ENCODE measurements at places on chromosomes 4 and X. TPM values are rescaled to one million over a fixed set of nuclear protein-coding genes. Genes with fewer than 3 reads are reported as not detected.

DNA sequence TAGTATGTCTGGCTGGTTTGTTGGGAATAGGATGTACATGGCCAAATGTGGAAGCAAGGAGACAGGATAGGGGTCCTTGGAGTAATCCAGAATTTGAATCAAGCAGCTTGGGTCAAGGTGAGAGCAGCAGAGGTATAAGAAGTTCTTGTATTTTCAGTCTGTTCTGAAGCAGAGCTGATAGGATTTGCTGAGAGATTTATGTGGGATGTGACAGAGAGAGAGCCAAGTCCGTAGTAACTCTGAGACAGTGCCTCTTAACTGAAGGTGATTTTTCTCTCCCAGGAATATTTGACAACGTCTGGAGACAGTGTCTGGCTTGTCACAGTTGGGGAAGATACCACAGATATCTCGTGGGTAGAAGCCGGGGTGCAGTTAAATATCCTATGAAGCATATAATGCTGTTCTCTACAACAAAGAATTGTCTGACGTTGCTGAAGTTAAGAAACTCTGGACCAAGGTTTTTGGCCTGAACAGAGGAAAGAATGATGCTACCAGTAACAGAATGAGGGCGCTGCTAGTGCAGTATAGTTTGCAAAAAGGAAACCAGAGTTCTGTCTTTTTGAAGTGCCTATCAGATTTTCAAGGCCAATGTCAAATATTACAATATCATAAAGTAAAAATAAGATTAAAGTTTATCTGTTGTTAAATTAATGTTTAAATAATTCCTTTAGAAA is 184.0 kb downstream of the ARHGAP24 start:
- DNase-seq, result no peak

GRCh38 chr4:76526585-76526990 is 91.6 kb downstream of the SHROOM3 start:
- DNase-seq, result no peak

DNA sequence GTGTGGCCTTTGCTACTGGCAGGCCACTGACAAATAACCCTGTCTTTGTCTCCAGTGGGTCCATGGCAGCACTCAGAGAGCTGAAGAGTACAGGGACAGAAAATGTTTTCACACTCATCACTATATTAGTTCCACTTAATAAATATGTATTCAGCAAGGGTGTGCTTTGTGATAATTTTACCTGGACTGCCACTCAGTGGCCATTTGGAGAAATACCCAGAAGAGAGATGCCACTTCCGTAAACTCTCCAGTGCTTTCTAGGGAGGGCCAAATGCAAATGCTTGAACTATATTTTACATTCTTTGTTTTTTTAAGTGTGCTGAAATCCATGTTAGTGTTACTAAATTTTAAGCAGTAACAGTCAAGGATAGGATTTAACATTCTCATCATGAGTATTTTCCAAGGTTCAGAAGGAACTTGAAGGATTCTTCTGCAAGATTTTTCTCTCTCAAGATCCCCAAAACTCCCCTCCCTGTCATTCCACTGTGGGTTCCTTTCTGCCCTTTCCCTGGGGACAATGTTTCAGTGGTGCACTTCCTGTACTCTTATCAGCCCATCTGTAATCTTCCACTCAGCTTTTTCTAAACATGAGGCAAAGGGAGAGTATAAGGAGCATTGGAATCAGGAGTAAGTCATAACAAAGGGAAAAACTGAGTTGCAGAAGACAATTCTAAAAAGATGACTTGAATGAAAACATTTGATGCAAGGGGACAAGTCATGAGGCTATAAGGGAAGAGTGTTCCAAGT is 46.0 kb downstream of the TFDP3 start:
- no peak for DNase-seq

GRCh38 chr4:97073194-97073593 is 1070.1 kb downstream of the STPG2 start:
- DNase-seq, result no peak

DNA sequence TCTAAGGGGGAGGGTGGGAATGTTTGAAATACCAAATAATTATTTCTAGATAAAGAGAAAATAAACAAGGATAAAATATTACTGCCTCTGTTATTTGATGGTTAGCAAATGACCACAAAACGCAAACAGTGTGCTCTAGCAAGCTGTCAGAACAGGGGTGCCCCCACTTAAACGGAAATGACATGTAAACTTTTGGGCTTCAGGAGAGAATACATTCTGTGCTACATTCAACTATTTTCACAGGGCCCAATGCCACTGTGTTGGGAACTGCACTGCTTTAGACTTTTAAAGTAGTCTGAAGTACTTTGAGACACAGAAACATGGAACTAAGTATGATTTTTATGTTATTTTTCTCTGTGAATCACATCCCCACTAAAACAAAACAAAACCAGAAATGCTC is 14.1 kb downstream of the CD40LG start:
- DNase-seq, result no peak

DNA sequence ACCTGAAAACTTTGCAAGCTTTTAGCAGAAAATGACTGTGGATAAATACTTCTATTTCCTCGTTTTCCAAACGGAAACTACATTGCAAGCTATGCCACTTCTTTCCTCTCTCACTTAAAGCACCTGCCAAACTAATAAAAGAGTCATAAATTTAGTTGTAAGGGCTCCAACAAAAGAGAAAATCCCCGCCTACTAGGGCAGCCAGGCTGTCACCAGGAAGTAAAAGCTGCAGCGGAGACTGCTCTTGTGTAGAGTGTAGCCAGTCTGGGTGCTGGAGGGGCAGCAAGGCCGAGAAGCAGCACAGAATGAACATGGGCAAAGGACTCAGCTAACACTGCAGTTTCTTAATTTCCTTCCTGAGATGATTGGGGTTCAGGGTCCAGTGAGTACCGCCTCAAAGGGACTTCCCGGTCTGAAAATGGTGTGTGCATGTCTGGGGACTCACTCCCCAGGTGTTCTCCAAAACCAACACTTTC is 89.3 kb upstream of the MAML3 start:
- no peak for DNase-seq

- no peak for DNase-seq
These were observed 23.5 kb upstream of the CXCL13 start for GRCh38 chr4:77582156-77582555.

DNA sequence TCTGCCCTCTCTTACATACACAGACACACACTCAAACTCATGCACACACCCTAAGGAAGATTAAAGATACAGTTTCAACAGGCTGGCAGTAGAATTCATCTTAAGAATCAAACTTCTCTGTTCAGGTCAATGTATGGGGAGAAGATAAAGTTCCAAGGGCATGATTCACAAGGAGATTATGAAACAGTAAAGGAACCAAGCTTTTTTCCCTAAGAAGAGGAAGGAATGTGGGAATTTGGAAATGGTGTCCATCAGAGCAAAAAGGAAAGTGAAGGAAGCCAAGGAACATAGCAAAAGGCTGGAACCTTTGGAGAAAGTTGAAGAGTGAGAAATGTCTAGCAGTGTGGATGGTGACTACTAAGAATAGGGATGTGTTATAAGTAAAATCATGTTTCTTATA is 191.0 kb upstream of the NPY2R start:
- no peak for DNase-seq

- no peak for DNase-seq
These were observed 62.5 kb upstream of the MCUB start for GRCh38 chr4:109497511-109497910.

DNA sequence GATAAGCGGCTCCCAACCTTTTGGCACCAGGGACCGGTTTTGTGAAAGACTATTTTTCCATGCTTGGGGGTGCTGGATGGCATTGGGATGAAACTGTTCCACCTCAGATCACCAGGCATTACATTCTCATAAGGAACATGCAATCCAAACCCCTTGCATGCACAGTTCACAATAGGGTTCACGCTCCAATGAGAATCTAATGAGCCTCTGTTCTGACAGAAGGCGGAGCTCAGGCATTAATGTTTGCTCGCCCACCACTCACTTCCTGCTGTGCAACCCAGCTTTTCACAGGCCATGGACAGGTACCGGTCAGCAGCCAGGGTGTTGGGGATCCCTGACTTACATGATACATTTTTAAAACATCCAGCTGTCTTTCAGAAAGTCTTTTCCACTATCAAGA is 187.3 kb downstream of the SLC39A8 start:
- DNase-seq, result no peak

GRCh38 chr4:37889849-37890800 is 759 bp upstream of the TBC1D1 start:
- DNase-seq, result peak; percentile 1

- DNase-seq, result peak; percentile 42
These were observed 18.9 kb upstream of the SMIM10 start for GRCh38 chrX:134971926-134972325.

DNA sequence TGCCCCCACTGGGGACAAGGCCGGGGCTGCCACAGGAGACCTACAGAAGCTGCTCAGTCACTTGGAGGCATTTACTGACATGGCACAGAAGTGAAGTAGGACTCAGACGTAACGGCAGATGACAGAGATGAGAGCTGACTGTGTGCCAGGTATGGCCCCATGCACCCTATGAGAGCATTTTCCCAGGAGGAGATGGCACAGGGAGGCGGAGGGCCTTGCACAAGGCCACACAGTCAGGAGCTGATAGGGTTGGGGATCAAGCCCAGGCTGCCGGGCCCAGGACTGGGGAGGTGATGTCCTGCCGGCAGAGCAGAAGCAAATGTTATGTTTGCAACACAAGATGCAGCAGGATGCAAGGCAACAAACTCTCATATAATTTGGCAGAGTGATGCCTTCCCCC is 34.1 kb downstream of the NAT8L start:
- DNase-seq, result no peak

DNA sequence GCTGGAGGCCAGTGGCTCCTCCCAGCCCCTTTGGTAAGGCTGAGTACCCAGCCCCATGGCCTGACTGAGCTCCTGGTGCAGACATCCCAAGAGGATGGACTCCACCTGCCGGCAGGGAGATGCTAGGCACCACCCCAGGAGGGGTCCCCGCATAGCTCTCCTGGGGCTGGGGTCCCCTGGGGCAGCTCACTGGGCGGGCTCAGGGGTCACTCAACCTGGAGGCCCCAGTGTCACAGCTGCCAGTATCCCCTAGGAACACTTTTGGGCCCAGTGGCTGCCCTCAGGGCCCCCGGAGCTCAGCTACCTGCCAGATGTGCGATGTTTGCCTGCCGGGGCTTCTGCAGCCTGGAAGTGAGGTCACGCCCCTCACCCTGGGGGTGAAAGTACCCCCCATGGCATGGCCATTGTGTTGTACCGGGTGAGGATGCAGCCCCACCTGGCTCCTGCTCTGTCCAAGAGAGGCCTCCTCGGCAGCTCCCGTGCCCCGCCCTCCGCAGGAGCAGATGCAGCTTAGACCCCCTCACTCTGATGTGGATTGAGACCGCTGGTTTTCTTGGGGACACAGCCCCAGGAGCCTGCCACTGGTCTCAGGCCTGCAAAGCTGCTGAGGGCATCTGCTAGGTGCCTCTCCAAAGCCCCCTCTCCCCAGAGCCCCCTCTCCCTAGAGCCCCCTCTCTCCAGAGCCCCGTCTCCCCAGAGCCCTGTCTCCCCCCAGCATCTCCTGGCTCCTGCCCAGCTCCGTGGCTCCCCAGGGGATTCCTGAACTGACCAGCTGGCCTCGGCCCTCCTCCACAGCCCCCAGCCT is 6.7 kb upstream of the HGFAC start:
- no peak for DNase-seq

DNA sequence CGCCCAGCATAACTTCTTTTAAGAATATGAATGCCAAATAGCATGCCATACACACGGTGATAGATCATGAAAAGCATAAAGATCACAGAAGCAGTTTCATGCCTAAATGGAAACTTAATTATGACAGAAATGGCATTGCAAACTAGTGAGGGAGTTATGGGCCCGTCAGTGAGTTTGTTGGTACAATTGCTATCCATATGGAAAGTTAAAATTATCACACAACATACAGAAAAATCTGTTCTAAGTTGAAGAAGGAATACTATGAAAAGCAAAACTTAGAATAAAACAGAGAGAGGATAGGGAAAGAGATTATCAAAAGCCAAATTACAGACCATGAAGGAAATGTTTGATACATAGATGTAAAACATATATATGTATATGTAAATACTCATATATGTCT is 30.2 kb upstream of the RAP1GDS1 start:
- DNase-seq, result no peak

DNA sequence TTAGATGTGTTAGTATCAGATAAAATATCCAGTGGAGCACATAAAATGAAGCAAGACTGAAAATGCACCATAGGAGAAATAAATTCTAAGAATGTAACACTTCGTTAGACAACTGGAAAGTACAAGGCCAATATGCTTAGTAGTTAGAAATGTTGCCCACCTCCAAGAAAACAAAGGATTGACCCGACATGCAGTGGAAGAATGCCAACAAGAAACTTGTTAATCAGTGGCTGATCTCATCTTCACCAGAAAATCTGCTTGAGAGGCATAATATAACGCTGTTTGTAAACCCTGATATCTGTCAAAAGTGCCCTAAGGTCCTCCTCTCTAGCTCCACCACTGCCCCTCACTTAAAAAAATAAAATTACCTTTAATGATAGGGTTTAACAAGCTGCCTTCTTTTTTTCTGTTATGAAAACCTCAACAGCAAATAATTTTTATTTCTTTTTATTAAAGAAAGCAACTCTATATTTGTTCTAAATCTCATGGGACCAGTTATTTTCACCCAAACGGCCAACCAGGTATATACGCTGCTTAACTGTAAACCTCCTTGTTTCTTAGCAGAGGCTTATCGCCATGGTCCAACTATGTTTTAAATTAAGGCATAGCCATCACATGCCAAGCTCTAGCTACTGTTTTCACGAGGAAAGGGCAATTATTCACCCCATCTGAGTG is 1.8 kb downstream of the RASGEF1B start:
- DNase-seq, result no peak

DNA sequence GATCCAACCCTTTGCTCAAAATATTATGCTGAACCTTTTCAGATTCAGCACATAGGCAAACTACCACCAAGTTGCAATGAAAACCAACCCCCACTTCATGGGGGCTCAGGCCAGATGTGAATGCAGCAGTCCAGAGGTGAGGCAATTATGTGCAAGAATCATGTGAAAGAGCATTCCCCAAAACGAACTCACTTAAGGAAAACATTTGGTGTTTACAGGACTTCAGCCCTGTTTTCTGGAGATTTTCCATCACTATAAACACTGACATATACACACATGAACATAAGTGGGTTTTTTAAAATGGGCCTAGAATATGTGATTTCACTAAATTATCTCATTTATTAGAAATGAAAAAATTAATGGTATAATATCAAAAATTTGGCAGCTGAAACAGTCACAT is 31.5 kb downstream of the BMP3 start:
- DNase-seq, result peak; percentile 41

DNA sequence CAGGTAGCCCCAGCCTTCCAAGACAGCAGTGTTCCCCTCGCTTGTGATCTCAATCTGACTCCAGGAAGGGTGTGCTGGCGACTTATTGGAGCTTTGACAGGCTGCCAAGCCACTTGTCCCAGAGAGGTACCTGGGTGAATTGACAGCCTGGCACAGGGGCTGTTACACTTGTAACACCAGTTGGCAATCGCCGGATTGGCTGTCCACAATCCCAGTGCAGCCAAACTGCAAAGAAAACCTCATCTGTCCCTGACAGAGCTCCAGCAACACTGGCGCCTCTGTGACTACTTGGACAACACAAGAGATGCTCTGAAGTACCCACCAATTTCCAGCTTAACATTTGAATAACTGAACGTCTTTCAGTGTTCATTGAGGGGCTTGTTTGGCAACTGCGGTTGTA is 76.8 kb upstream of the PRPS1 start:
- DNase-seq, result no peak

Gene CPE
- 11.8 TPM for polyA plus RNA-seq

Gene NPY5R
- polyA plus RNA-seq, result not detected

Gene NXF3
- not detected for polyA plus RNA-seq

Gene TEX28
- not detected for polyA plus RNA-seq

Gene LRP2BP
- polyA plus RNA-seq, result 0.06 TPM

Gene NHSL2
- 0.75 TPM for polyA plus RNA-seq

Gene EGF
- 1.7 TPM for polyA plus RNA-seq

Gene NOP14
- polyA plus RNA-seq, result 12.6 TPM

Gene GYG2
- 9.6 TPM for polyA plus RNA-seq

Gene RUFY3
- 19.6 TPM for polyA plus RNA-seq

Data from IMR-90 (cell line).